NCI-H1105 (cell line): ENCODE measurements at places on chromosomes 7 and 10.

- DNase-seq = peak; percentile 95
Measured at GRCh38 chr7:65269150-65269856, 104.4 kb upstream of the ZNF92 start.

DNA sequence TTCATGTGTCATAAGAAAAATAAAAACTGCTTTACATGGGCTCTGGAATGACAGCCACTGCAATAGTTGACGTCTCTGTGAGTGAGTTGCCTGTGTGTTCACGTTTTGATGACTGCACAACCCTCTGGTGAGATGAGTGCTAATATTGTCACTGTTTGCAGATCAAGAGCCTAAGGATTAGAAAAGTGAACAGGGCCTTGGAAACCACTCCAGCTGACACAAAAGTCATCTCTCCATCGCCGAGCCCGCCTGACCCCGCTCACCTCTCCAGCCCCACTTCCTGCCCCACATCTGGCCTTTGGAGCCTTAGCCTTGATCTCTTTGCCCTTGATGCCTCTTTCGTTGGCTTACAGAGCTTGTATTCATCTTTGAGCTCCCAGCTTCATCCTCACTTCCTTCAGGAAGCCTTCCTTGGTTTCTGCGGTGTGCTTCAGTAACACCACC lies 351.7 kb downstream of the TCERG1L start:
- no peak for DNase-seq

DNA sequence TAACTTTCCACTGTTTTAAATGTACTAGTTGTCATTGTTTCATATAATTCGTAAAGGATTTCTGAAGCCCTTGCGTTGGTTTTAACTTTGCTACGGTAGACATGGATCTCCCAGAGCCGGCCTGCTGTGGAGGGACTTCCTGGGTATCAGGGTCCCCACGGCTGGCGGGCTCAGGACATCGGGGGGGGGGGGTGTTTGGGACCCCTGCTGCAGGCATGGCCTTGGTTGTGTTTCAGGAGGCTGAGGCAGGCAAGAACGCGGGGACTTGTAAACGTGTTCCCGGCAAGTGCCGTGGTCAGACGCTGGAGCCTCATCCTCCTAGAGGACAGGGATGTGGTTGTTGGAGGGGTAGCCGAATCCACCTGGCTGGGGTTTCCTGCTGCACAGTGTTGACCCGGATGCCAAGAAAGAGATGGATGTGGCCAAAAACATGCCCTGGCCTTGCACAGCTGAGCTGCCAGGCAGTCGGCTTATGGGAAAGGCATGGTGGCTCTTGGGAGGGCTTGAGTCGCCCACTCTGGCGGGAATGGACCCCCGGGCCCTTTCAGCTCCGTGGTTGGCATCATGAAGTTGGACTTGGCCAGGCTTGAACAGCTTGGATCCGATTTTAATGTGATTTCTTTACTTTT lies 21.4 kb upstream of the CHST12 start:
- DNase-seq = no peak

GRCh38 chr7:94222516-94222915 lies 172.2 kb upstream of the COL1A2 start:
- no peak for DNase-seq

- peak; percentile 52 for DNase-seq
Measured at GRCh38 chr10:74432841-74433594, 282.0 kb downstream of the ADK start.

- no peak for DNase-seq
Measured at GRCh38 chr10:14062528-14063260, 268.0 kb downstream of the FRMD4A start.

GRCh38 chr7:154744256-154744860 lies 258.6 kb downstream of the PAXIP1 start:
- DNase-seq = peak; percentile 30

DNA sequence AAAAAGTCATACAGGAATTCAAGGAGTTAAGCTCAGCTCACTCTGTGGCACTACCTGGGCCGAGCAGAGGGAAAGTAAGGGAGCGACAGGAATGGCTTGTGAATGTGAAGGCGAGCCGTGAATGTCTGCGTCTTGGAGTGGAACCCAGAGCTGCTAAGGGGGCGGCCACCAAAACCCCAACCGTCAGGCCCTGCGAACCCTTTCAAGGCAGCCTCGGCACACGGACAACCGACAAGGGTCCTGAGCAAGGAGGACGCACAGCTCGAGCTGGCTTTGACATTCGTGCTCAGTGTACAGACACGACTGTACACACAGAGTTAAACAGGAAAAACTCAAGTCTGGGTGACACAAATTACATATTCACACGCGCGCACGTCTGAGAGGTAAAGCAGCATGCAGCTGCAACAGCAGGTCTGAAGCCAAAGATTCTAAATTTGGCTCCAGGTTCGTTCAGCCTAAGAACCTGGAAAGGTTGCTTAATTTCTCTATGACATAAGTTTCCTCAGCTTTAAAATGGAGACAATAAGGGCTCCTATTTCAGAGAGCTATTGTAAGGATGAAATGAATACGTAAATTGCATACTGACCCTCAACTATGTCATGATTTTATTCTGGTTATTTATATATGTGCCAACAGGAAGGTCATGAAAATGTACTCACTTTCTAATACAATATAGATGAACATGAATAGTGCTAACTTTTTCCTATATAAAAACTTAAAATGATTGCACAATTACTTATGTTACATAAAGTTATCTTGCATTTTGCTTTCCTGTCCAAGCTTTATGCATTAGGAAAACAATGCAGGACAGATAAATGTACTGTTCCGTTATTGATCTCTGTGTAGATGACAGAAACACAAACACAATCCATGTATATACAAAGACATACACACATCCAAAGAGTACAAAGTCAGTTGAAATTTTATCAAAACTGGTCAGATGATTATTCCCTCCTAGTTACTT lies 192.9 kb downstream of the ZMYND11 start:
- no peak for DNase-seq

DNA sequence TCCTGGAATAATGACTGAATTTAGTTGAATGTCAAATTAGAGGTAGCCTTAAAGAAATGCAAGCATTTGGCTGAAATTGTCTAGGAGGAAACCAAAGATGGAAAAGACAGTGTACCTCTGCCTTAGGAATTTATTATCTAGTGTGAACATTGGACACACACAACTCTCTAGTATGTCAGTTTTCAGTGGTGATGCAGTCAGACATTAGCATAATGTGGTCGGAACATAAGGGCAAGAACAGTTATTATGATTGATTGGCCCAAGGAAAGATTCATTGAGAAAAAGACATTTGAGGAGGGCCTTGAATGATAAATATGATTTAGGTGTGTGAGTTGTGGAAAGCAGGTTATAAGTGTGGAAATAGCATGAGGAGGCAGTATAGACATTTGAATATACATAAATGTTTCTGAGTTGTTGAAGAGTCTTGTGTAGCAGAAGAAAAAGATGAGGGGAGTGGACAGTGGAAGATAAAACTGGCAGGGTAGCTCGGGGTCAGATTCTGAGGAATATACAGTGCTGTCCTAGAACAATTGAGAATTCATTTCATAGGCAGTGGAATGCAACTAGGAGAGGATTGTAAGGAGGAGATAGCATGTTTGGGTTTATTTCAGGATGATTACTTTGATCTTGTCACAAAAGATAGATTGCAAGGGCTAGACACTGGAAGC lies 414.7 kb downstream of the SUGCT start:
- DNase-seq = no peak

- peak; percentile 51 for DNase-seq
Measured at GRCh38 chr7:22559829-22560489, 60.0 kb upstream of the STEAP1B start.

- DNase-seq = no peak
Measured at GRCh38 chr10:71260622-71261325, 48.4 kb downstream of the UNC5B start.

DNA sequence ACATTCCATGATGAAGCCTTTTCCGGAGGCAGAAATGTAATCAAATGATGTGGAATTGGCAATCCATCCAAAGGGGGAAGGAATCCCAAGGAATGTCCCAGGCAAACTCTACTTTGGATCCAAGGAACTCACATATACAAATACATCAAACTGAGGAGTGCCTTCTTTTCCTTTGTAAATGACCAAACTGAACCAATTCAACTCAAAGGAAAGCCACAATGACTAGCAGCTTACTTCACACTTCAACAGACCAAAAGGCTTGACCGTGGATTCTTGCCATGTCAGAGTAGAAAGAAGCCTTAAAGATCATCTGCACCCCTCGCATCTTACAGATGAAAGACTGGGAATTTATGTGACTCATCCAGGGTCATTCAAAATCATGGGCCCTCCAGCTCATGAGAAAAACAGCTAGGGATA lies 79.7 kb upstream of the MACROH2A2 start:
- no peak for DNase-seq

DNA sequence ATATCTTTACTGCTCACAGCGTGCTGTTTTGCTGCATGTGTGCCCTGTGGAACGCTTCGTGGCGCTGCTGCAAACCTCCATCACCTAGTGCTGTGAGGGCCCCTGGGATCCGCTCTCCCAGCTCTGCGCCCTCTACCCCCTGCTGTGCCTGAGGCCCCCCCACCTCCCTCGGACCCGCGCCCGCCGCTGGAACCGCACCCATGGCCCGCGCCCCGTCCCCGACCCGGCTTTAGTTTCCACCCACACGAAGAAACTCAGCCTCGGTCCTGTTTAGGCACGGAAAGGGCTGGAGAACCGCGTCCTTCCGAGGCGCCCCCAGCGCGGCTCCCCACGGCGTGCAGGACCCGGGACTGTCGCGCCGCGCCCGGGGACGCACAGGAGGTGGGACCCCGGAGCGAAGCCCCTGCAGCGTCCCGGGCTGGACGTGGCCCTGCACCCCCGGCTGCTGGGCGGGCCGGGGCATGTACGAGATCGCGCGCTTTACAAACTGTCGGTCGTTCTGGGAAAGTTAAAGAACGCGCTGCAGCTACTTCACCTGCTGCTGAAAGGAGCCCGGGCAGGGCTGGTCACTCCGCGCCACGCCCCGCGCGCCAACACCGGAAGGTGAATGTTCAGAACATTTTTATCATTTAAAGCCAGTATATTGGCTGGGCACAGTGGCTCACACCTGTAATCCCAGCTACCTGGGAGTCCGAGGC lies 54.3 kb downstream of the BMS1 start:
- DNase-seq = no peak

GRCh38 chr7:74294191-74294998 lies 5.2 kb downstream of the CLIP2 start:
- no peak for DNase-seq

DNA sequence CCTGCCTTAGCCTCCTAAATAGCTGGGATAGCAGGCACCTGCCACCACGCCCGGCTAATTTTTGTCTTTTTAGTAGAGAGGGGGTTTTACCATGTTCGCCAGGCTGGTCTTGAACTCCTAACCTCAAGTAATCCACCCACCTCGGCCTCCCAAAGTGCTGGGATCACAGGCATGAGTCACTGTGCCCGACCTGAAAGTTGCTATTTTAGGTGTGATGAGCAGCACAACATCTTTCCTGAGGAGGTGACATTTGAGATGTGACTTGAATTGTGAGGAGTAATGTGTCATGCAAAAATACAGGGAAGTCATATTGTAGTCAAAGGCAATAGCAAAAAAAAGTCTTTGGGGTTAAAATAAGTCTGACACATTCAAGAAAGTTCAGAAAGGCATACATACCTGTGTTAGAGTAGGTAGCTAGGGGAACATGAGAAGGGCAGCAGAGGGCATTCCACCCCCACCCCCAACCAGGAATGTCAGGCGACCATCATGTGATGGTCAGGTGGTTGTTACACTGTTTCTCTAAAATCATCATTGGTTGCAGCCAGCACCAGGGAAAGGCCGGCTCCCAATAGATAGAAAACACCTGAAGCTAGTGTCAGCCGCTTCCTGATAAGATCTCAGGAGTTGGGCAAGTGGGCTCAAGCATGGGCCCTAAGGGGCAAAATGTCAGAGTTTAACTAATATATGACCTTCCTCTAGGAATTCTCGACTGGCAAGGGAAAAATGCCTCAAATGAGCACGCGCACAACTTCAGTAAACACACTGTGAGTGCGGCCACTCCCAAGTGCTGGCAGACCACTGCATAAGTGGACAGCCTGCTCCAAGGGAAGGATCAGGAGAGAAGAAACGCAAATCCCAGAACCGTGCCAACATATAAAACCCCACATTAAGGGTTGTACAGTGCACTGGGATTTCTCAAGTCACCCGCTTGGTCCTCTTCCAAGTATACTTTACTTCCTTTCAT lies at the start of gene TACC2:
TSS of gene TACC2 (plus strand) at position 803 of the 964 bp plus-strand sequence. CDS start 32,819 bp downstream, outside the sequence.
- no peak for DNase-seq

DNA sequence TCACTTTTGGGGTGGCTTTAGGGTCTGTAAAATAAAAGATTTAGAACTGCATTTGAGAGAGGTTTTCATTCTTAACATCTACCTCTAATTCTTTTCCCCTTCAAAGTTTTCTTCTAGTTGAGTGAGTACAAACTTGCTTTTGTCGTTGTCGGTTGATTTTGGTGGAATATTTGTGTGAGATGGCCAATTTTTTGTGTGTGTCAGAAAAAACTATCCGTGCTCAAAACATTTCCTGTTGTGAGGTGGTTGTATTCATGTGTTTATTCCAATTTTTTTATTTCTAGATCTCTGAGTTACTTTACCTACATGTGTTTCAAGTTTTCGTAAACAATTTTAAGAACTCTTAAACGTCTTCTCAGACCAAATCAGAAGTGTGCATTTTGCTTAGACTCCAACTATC lies 1.6 kb downstream of the AHR start:
- DNase-seq = no peak

GRCh38 chr10:49298983-49299815 lies at the start of gene C10orf71:
C10orf71 (plus strand) TSS chr10:49299170; CDS start chr10:49322546, 23,376 bp downstream.
- no peak for DNase-seq

- DNase-seq = no peak
Measured at GRCh38 chr10:31426401-31426800, 107.4 kb downstream of the ZEB1 start.
